ENCODE measurements at places on chromosomes 7 and 10.

GRCh38 chr7:30567081-30567480 lies 27.6 kb upstream of the GARS1 start:
- DNase-seq: no peak

GRCh38 chr7:127888411-127888810 lies 142.8 kb downstream of the LRRC4 start:
- DNase-seq: no peak

DNA sequence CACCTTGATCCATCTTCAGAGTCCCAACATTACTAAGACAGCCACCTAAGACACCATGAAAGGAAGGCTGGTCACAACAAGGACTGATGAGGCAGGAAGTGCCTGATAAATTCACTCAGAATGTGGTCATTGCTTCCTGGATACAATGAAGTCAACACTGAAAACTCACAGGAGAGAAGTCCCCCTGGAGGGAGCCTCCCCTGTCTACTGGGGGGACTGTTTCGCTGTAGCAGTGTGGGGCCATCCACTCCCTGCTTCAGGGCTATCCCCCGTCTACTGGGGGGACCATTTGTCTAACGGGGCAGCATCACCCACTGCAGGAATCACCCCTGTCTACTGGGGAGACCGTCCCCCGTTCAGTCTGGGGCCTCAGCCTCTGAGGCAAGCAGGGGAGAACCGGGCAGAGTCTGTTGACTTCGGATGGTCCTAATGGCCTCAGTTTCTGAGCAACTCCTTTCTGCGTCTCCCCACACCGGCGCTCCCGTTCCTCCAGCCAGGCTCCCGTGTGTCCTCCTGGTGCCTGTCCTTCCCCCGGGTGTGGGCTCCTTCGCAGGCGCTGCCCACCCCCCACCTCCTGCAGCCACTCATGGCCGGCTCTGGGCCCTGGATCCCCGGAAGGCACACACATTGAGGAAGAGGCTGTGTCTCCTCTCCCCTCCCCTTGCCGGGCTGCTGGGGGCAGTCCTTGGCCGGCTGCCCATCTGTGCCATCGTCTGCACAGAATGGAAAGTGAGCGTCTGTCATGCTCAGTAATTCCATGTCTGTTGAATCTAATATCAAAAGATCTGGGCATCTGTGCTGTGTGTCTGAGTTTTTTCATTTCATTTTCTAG lies 59.9 kb upstream of the DNAJB6 start:
- no peak for DNase-seq

GRCh38 chr10:100683004-100683403 lies 62.4 kb upstream of the PAX2 start:
- no peak for DNase-seq

DNA sequence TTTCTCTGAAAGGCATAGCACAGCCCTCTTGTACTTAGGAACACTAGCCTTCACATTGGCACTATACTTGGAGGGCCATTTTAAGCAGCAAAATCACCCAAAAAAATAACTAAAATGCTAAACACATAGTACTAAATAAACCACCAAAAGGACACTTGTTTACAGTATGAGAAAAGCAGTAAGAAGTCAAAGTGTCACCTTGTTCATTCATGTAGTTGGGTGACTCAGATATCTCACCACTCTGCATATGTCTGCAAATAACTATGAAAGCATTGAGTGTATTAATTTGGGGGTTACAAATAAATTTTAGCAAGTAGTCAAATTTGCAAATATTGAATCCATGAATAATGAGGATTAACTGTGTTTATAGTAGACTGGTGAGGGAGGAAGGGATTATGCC lies 107.6 kb downstream of the ELAPOR2 start:
- DNase-seq: no peak

DNA sequence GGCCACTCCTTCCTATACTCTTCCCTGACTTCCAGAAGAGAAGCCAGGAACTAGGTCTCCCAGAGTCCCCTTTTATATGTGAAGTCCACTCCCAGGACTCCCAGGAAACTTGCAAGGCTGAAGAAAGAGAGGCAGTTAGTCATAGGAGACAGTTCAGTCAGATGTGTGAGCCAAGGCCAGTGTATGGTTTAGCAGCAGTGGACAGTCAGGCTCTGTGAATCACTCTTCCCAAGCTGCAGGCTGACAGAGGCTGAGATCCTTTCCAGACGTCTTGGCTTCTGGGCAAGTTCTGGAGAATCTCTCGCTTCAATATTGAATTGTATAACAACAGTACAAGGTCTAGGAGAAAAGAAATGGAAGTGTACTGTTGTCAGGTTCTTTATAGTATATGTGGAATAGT lies 26.9 kb downstream of the BLVRA start:
- no peak for DNase-seq

DNA sequence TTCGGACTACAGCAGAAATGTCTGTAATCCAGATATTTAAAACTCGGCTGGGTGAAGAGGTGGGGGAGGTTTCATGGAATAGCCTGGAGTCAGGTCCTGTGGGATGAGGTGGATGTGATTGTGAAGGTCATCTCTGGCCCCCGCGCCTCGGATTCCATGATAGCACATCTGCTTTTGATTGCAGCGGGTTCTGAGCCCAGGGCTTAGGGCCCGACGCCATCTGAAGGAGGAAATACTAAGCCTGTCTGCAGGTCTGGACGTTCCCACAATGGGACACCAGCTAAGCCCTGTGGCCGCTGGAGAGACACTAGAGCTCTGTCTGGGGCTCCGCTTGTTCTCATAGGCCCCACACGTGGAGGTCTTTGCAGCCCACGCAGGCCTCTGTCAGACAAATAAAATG lies 328.7 kb downstream of the CXCL12 start:
- DNase-seq: no peak

- DNase-seq: no peak
Observed at GRCh38 chr10:12073526-12073925, 4.8 kb downstream of the DHTKD1 start.

GRCh38 chr7:139767561-139767982 lies 10.2 kb downstream of the HIPK2 start:
- DNase-seq: no peak

DNA sequence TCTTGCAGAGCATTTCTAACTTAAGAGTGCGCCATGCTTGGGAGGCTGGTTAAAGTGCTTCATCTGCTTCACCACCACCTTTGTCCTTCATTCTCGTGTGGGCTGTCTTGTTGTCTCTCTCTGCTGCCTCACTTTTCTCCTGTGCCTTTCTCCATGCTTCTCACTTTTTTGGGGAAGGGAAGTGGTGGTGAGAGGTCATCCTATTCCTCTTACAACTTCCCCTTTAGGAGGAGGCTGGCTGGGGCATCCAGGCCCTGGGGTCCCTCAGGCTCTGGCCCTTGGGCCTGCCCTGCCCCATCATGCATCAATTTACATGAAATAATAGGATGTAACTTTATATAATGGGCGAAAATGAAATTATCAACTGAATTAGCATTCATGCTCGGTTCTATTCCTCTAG lies 39.9 kb upstream of the PIP4K2A start:
- DNase-seq: no peak
